ENCODE measurements at places on chromosomes 7 and 10.

DNA sequence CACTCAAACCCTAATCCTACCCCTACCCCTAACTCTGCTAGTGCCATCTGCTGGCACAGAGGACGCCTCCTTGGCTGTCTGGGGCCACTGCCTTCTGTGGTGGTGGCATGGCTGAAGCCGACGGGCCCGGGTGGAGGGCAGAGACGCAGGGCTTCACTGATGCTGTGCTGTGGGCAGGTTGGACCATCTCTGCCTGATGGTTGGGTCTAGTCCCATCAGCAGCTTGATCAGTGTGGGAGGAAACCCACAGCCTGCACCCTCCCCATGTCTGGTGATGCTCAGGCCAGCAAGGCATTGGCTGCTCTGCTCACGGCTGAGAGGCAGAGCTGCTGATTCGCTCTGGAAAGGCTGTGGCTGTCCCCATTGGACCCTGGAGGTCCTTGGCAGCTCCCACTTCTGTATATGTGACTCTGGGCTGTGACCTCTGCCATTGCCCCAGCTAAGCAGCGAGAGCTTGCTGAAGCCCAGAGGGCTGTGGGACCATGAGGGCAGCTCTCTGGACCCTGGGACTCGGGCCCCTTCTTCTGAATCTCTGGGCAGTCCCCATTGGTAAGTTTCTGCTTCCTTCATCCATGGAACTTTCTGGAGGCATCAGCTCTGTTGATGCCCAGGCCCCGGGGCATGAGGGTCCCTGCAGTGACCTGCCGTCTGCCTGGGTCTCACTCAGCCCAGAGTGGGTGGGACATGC lies at the start of gene SCART1:
TSS of gene SCART1 (plus strand) at position 430 of the 688 bp plus-strand sequence. CDS start at position 483, 53 bp downstream.
- DNase-seq: no peak

GRCh38 chr7:26653430-26654399 lies 210.7 kb downstream of the SKAP2 start:
- no peak for DNase-seq

DNA sequence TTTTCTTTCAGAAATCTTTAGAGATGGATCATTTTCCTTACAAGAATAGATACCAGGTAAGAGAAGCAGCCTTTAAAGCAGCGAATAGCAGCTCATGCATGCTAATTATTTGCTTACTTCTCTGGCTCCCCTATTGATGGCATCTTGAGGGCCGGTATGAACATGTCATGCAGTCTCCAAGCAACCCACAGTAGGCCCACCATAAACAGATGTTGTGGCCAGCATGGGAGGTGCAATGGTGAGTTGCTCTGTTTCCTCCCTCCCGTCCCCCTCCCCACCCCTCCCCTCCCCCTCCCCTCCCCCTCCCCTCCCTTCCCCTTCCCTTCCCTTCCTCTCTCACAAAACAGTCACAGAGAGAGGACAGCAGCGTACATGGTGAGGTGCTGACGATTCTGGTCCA lies 9.7 kb upstream of the ZNF273 start:
- no peak for DNase-seq

DNA sequence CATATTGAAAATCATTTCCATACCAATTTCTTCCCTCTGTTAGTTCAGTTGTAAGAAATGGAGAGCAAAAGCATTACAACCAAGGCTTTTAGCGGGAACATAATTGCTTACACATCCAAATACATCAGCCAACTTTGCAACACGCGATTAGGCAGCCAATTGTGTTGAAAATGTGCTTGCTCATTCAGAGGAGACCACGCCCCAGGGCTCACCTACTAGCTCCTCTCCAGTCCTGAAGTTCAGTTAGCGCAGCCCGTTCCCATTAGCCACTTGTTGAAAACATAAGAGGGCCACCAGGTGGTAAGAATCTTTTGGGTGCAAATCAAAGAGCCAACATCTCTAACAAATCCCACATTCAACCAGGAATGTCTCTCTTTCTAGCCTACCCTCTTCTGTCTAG lies 213.2 kb upstream of the MDFIC start:
- DNase-seq: no peak

DNA sequence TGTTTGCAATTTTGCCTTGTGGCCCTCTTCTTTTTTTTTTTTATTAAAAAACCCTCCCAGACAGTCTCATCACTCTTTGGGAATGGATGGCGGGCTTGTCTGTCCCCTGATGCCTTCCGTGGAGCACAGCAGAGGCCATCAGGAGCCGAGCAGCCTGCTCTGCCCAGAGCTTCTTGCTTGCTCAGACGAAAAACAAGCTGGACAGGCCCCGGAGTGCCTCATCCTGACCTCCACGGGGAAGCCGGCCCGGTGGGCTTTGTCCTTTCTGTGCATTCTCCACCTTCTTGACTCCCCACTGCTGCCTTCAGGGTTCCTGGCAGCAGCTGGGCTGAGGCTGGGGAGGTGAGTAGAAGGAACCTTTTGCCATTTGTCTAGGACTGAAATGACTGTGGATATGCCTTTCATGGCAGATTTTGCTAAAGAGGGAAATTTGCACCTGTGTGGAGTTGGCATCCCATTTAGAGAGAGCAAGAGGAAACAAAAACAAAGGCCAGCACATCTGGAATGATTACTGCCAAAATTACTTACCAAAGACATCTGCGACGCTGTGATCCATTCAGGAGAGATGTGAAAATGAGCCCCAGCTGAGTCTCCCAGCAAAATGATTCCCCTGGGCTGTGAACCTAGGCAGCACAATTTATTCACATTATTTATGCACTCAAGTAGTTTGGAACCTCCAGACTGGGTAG lies 108.3 kb downstream of the AOAH start:
- DNase-seq: no peak

- DNase-seq: no peak
Measured at GRCh38 chr10:116766837-116767634, 24.7 kb upstream of the HSPA12A start.

DNA sequence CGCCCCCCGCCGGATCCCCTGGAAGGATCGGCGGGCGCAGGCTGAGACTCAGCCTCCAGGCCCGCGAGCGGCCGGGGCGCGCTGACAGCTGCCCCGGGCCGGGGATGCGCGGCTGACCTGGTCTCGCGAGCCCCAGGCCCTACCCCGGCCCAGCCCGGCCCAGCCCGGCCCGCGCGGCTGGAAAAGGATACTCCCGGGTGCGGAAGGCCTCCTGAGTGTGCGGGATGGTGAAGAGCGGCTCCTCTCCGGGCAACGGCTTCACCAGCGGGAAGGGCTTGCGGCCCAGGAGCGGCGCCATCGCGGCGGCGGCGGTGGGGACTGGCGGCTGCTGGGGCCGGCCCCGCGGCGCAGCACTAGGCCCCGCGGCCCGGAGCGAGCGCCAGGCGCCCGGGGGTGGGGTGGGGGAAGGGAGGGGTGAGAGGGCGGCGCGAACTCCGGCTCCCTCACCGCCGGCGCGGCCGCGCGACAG lies 423 bp downstream of the BAZ1B start:
- DNase-seq: no peak

- no peak for DNase-seq
Measured at GRCh38 chr10:46285966-46286620, 704 bp upstream of the ANTXRL start.

- DNase-seq: no peak
Measured at GRCh38 chr7:25664593-25664992, 436.3 kb upstream of the NPVF start.

DNA sequence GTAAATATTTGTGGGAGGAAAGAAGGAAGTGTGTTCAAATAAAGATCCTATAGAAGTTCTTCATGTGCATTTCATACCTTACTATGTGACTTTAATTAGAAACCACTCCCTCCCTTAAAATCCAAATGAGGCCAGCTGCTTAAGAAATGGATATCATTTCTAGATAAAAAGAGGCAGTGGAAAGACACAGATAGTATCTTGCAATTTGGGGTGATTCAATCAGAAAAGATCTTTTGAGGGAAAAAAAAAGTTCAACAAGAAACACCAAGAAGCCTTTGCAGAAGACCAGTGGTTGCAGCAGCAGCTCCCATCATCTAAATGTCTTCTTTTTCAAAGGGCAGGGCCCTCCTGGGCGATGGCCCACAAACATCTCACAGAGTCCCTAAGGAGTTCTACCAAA lies 200.1 kb downstream of the LRRN3 start:
- DNase-seq: no peak

- DNase-seq: no peak
Measured at GRCh38 chr7:66146701-66147100, 32.1 kb downstream of the CRCP start.

GRCh38 chr10:51244309-51244708 lies 170.0 kb downstream of the PRKG1 start:
- DNase-seq: no peak

DNA sequence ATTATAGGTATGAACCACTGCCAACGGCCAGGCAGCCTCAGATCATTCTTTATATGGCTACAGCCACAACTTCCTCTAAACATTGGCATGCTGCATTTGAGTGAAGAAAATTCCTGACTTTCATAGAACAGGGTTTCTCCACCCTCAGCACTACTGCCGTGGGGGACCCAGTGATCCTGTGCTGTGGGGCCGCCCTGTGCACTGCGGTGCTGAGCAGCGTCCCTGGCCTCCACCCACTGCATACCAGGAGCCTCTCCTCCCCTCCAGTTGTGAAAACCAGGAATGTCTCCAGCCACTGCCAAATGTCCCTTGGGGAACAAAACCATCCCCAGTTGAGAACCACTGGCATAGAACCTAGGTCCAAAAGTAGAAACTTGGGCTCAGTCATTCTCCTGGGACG lies 15.8 kb downstream of the CNPY1 start:
- DNase-seq: no peak

- DNase-seq: no peak
Measured at GRCh38 chr7:138720286-138720685, 19.1 kb upstream of the SVOPL start.

DNA sequence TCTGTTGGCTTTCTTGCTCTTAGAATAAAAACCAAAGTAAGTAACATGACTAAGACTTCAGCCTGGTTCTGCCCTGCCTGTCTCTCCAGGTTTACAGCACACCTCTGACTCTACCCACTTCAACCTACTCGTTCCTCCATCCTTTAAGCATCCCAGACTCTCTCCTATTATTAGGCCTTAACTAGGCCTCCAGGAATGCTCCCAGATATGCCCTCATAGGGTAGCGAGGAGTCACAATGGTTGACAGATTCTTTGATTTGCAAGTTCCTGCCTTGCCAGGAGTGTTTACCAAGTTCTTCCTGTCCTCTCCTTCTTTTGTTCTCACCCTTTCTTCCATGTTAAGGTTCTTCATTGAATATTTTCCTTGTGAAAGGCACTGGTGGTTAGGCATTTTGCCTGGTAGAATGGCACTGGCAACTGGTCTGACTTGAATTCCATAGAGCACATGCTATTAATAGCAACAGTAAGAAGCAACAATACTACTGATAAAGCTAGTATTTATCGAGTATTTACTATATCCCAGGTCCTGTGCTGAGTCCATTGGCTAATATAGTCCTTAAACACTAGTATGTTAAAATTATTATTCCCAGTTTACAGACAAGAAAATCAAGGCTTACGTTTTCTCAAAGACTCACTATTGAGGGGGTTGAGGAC lies 327.9 kb upstream of the PRKCQ start:
- DNase-seq: no peak

- no peak for DNase-seq
Measured at GRCh38 chr7:157938211-157938610, 601.4 kb downstream of the DNAJB6 start.
